ENCODE measurements at places on chromosomes 12 and 14.

DNA sequence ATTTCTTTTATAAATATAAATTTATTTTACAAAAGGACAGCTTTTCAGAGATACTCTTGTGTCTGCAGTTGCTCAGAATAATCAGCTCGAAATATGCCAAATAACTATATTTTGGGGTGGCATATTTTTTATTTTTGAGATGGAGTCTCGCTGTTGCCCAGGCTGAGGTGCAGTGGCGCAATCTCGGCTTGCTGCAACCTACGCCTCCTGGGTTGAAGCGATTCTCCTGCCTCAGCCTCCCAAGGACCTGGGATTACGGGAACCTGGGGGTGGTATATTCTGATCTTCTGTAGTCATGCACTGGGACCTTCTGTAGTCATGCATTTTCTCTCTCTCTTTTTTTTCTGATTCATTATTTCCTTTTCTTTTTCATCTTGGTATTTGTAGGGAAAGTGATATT is 135.0 kb upstream of the AMIGO2 start:
- no peak for DNase-seq

- no peak for DNase-seq
These were observed 795.5 kb downstream of the C12orf50 start for GRCh38 chr12:87233671-87234070.

DNA sequence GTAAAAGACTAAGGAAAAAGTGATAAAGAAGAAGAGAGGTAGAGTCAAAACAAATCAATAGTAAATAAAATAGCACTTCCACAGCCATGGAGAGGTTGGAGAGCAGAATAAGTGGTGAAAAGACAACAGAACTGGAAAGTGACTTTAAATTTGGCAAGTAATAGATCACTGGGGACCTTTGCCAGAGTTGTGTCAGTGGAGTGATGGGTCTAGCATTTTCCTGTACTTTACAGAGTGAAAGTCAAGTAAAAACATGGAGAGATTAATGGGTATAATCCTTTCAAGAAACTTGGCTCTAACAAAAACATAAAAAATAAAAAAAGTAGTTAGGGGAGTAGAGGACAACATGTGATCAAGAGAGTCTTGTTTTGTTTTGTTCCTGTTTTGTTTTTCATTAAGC is 502.2 kb upstream of the RPL10L start:
- no peak for DNase-seq

DNA sequence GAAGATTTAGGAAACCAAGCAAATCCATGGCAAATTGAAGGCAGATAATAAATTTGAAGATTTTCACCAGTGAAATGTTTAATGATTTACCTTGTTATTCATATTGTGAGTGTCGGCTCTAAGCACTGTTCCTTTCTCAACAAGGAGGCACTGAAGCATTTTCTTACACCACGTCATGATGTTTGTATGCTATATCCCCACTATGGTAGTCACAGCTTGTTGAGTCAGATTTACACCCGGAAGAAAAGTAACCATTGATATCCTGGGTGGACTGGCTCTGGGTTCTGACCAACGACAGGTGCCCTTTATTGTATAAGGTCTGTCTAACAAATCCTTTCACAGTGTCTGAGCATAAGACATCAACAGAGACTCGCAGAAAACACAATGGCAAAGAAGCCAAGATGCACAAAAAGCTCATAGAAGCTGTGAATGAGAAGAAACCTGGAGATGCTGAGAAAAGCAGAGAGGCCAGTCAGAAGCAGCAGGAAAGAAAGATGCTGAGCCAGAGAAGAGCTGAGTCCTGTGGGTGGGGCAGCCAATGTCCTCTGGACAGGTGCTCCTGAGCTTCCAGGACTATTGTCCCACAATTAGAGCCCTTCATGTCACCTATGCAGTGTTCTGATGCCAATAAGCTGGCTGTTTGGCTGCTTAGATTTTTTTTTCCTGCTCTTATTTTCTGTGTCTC is 49.7 kb upstream of the ARHGAP5 start:
- no peak for DNase-seq

DNA sequence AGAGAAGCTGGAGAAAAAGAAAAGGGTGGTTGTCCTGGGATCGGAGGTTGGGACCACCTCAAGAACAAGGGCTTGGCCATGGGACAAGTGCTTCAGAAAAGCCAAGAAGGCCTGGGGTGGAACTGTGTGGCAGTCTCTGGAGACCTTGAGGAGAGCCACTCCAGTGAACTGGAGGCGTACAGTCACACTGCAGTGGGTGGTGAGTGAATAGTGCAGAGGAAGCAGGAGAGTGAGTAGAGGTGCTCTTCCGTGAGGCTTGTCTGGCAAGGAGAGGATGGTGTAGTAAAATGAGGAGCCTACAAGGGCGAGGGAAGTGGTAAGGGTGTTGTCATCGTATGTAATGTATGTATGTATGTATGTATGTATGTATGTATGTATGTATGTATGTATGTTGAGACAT is 20.9 kb downstream of the RASSF3 start:
- DNase-seq = no peak

DNA sequence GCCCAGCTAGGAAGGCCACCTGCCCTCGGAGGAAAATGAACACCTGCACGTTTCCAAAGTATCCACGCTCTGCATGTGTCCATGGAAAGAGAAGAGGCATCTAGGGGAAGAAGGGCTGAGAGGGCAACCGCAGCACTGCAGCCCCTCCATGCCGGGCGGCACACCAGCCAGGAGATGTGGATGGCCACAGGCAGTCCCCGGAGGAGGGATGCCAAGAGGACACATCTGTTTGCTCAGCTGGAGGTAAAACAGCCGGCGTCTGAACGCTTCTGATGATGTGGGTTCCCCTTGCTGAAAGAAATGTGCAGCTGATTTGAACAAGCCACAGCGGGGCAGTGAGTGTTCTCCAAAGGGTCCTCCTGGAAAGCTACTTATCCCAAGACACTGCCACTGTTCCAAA is 34.0 kb downstream of the CHGA start:
- DNase-seq = no peak

GRCh38 chr14:87349921-87350320 is 643.1 kb downstream of the GALC start:
- DNase-seq = no peak

GRCh38 chr14:56678838-56679237 is 99.2 kb downstream of the TMEM260 start:
- DNase-seq = no peak

- DNase-seq = no peak
These were observed 43.7 kb downstream of the LTBP2 start for GRCh38 chr14:74568380-74568649.

GRCh38 chr14:90641168-90641567 is 175.1 kb downstream of the TTC7B start:
- DNase-seq = no peak

DNA sequence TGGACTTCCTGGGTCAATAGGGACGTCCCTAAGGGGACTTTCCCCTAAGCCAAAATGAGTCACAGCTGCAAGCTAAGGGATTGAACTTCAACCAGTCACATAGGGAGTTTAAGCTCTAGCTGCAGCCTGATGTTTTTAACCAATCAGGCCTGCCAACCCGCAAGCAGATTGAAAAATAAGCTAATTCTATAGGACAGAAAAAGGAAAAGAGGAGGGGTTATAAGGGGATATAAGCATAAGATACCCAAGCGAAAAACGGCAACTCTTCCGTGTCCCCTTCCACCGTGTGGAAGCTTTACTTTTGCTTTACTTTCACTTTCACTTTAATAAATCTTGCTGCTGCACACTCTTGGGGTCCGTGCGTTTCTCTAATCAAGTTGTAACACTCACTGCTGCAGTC is 24.4 kb downstream of the ATP23 start:
- no peak for DNase-seq

GRCh38 chr12:24270965-24271364 is 321.5 kb upstream of the SOX5 start:
- DNase-seq = no peak

Data from inflammatory macrophage treated with lipopolysaccharide for 4 hours (primary cell).